ENCODE measurements at places on chromosomes 1 and 21.
A peak's percentile ranks its signal among the peaks of the same experiment; 100 is the strongest.

DNA sequence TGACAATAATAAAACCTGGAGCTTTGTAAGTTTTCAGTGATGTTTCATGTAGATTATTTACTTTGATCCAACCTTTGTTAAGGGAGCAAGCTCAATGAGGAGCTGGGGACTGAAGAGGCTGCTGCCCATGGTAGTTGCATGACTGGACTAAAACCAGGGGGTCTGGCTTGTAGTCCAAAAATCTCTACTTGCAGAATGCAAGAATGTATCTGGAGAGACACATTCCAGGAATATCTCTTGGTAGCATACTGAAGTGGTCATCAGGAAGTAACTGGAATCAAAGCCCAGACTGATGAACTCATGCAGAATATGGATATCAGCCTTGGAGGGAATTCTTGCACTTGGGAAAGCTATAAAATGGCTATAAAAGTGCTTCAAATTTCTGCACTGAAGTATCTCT is 5.8 kb upstream of the KIAA0040 start:
- no peak for DNase-seq

- DNase-seq: no peak
These were observed 136.3 kb downstream of the CLEC20A start for GRCh38 chr1:178360421-178360820.

- peak; percentile 58 for DNase-seq
These were observed 51.8 kb downstream of the EDN2 start for GRCh38 chr1:41432481-41433280.

DNA sequence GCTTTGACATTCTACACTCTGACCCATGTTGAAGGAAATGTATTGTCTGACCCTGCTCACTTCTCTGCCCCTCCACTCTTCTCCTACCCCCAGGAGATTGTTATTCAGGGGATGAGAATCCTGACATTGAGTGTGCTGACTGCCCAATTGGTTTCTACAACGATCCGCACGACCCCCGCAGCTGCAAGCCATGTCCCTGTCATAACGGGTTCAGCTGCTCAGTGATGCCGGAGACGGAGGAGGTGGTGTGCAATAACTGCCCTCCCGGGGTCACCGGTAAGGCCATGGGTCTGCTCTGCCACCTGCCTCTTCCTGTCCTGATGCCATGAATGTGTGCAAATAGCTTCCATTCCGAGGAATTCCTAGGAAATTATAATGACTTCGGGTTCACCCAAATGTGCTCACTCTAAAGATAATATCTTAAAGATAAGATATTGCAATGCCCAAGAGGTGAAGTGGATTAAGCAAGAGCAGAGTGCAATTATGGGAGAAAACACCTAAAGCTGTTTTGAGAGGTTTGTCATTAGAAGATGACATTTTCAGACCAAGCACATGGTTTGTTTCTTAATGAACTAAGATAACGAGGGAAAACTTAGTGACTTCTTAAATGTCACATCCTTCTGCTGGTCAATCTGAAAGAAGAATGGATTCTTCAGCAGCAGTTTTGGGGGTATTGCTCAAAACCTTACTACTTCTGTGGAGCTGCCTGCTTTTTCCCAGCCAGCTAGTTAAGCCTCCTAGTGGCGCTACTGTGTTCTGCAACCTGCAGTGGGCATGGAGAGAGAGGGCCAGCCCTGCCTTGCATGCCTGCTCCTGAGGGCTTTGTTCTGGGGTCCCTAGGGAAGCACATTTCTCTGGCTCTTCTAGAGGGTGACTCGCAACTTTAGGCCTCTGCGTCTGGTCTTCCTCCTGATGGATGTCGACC is 41.6 kb downstream of the LAMC2 start:
- peak; percentile 17 for DNase-seq

- DNase-seq: no peak
These were observed 125.5 kb downstream of the NTPCR start for GRCh38 chr1:233075915-233076295.

GRCh38 chr1:212413902-212414327 is 771 bp downstream of the PACC1 start:
- DNase-seq: no peak

GRCh38 chr1:90763930-90764329 is 46.8 kb upstream of the BARHL2 start:
- DNase-seq: no peak

- no peak for DNase-seq
These were observed 75.2 kb upstream of the TSPAN2 start for GRCh38 chr1:115164484-115164883.

GRCh38 chr1:241963722-241964121 is 6.2 kb downstream of the BECN2 start:
- DNase-seq: no peak

- no peak for DNase-seq
These were observed 375.3 kb downstream of the USH2A start for GRCh38 chr1:216047811-216048572.

DNA sequence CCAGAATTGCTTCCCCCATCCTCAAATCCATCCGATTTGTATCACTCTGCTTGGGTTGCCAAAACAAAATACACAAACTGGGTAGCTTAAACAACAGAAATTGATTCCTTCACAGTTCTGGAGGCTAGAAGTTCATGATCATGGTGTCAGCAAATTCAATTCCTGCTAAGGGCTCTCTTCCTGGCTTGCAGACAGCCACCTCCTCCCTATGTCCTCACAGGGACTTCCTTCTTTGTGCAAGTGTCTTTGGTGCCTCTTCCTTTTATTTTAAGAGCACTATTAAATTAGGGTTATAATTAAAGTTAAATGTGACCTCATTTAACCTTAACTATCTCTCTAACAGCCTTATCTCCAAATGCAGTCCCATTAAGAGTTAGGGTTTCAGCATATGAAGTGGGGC is 112.8 kb downstream of the PLPP3 start:
- DNase-seq: no peak

DNA sequence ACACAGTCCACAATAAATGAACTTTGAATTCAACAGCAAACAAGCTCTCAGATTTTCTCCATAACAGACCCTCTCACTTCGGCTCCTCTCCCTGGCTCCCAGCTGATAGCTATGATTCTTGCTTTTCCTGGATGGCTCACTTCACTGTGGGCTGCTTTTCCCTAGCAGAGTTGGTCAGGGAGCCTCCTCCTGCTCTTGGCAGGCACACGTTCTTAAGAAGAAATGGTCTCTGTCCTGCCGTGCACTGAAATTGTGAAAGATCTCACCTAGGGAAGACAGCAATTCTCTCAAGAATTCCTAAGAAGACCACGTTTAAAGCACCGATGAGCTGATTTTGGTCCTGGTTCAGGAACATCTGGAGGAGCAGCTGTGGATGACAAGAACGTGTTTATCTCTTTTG is 148.5 kb upstream of the KCNK2 start:
- DNase-seq: no peak

GRCh38 chr1:224359207-224359606 is 2.5 kb downstream of the CNIH4 start:
- no peak for DNase-seq

DNA sequence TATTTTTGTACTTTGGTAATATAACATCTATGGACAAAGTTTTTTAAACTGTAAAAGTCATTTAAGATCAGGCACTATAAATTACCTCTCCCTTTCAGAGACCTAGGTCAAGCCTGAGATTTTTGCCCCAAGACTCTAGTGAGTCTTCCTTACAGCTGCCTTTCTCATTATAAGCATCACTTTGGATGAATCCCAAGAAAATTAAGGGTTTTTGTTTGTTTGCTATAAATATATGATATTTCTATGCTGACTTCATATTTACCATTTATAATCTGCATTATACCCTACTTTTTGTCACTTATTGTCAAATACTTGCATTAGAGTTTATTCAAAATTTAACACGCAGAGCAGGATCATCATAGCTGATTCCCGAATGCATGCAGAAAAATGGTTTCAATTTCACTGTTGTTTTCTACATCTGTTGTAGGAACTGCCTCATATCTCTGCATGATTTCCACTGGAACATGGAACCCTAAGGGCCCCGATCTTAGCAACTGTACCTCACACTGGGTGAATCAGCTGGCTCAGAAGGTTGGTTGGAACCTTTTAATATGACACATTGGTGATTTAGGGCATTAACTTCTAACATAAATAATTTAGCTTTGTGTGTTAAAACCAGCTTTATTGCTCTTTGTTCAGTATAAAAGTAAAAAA is 150.0 kb downstream of the ADGRL2 start:
- DNase-seq: no peak

DNA sequence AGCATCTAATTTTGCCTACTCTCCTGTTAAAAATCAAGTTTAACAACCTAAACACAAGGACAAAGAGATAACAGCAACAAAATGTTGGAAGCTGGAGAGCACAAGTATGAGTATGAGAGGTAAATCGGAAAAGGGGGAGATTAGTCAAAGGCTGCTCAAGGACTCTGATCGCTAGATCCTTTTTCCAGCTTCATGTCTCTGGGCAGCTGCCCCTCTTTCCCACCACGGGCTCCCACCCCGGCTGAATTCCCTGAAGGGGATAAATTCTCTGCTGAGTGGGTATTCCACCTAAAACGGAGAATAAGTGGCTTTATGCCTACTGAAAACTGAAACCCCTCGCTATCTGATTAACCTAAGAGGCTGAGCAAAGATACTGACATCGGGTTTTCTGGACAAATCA is 696 bp upstream of the CTBS start:
- no peak for DNase-seq

- DNase-seq: no peak
These were observed 61.4 kb upstream of the DIRAS3 start for GRCh38 chr1:68111519-68112436.

- no peak for DNase-seq
These were observed 38.4 kb downstream of the NCMAP start for GRCh38 chr1:24594328-24594598.

Measured in activated T-cell treated with anti-CD3 and anti-CD28 coated beads for 24 hours (primary cell).